ENCODE measurements at places on chromosomes 3 and 15. TPM values are rescaled to one million over a fixed set of nuclear protein-coding genes. Genes with fewer than 3 reads are reported as not detected.

DNA sequence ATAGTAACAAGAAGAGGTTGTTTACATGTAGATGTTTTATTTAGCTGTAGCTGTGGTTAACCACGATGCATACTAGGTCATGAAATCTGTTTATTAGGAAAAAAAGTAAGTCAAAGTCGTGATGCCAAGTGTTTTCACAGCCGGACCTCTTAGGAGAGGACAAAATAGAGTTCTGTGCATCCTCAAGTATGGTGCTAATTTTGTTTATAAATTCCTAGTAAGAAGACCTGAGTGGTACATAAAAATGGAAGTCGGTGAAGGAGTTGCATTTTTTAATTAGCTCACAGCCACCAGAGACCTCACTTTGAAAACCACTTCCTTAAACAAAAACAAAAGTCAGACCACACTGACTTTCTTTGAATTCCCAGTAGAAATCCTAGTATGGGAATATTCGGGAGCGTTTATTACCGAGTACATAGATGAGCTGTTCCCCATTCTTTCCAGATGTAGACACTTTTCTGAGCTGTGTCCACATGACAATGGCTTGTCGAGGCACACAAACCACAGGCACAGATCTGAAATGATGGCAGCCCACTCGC, 143.6 kb upstream of the UBE2E1 start:
- no peak overlapping the region for H3K27ac ChIP-seq
- H3K36me3 ChIP-seq, result no peaks in the 10 kb centered on the region
- H3K4me3 ChIP-seq, result no peak overlapping the region
- peaks cover 4% of the 10 kb centered on the region for H3K27me3 ChIP-seq
- H3K4me1 ChIP-seq, result no peaks in the 10 kb centered on the region
- DNase-seq, result no peak

Gene CEP19
- total RNA-seq, result 3.7 TPM

GRCh38 chr15:69141286-69141701, 19.1 kb upstream of the GLCE start:
- H3K4me3 ChIP-seq, result no peak overlapping the region
- no peaks in the 10 kb centered on the region for H3K4me1 ChIP-seq
- H3K36me3 ChIP-seq, result no peaks in the 10 kb centered on the region

Gene GNL3
- total RNA-seq, result 235 TPM

- no peaks in the 10 kb centered on the region for H3K27me3 ChIP-seq
- H3K27ac ChIP-seq, result no peak overlapping the region
- no peaks in the 10 kb centered on the region for H3K36me3 ChIP-seq
- H3K4me3 ChIP-seq, result no peak overlapping the region
- no peaks in the 10 kb centered on the region for H3K4me1 ChIP-seq
Observed at GRCh38 chr15:74179983-74180880, 6.7 kb downstream of the ISLR start.

Gene CHST2
- total RNA-seq, result 7.7 TPM

Gene CYP1A1
- total RNA-seq, result 0.48 TPM
